Forelimb muscle (tissue), 1 donor: ENCODE measurements at places on chromosomes 16 and 17. TPM values are rescaled to one million over a fixed set of nuclear protein-coding genes. Genes with fewer than 3 reads are reported as not detected.

Gene CMTM3
- polyA plus RNA-seq: 57.2 TPM

GRCh38 chr17:70613681-70614080 lies 444.3 kb downstream of the KCNJ2 start:
- DNase-seq: no peak

GRCh38 chr16:85156440-85156839 lies 44.2 kb upstream of the CIBAR2 start:
- no peak for DNase-seq

DNA sequence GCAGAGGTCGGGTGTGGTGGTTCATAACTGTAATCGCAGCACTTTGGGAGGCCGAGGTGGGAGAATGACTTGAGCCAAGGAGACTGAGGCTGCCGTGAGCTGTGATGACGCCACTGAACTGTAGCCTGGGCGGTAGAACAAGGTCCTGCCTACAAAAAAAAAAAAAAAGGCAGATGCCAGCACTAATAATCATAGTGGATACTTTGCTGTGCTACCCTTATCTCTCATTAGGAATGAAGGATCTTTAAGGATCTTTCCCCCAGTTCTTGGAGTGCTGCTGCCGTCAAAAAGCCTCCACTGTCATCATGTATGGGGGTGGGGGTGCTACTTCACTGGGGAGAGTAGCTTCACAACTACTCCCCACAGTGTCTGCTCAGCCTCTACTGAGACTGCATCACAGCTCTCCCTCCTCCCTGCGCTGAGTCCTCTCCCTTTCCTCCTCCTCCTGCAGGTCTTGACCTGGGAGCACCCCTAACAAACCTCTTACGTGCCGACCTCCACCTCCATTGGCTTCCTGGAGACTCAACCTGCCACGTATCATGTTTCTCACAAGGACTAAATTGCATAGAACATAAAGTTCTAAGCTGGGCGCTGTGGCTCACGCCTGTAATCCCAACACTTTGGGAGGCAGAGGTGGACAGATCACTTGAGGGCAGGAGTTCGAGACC lies 24.4 kb upstream of the ST6GALNAC1 start:
- DNase-seq: no peak

GRCh38 chr17:28735242-28735722 lies 6.7 kb downstream of the NEK8 start:
- DNase-seq: no peak
